Activated CD8-positive, alpha-beta memory T cell treated with anti-CD3 and anti-CD28 coated beads, Interleukin-2, amount 10 ng/mL, durations not matched to agents 7 days and 5 days (primary cell): ENCODE measurements at places on chromosomes 2 and 18. TPM values are rescaled to one million over a fixed set of nuclear protein-coding genes. Genes with fewer than 3 reads are reported as not detected.

Gene UGT1A5
- not detected for total RNA-seq

Gene CGREF1
- 2.5 TPM for total RNA-seq

Gene ASB18
- total RNA-seq: not detected

Gene CLHC1
- total RNA-seq: 11.5 TPM

Gene CAPN14
- total RNA-seq: 0.26 TPM

Gene SULT1C2
- not detected for total RNA-seq

Gene IL1B
- total RNA-seq: not detected
